Kidney tubule cell (primary cell): ENCODE measurements at places on chromosomes 11 and 22.

GRCh38 chr11:116166573-116167465 lies 606.0 kb downstream of the BUD13 start:
- peak; percentile 23 for DNase-seq

DNA sequence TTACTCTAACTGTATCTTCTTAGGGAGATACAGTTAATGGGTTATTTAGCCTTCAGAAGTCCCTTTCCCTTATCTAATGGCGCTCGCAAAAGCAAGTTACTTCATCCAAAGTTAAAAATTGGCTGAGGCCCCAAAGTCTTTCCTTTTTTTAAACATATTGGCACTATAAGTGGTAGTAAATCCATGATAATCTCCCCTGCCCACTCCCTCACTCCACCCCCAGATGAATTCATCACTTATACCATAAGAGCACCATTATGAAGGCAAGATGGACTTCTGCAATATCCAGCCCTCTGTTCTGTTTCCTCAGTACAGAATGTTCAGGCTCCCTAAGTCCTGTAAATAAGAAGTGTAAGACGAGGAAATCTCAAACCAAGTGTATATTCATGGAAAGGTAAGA lies 37.7 kb downstream of the CHKA start:
- no peak for DNase-seq

DNA sequence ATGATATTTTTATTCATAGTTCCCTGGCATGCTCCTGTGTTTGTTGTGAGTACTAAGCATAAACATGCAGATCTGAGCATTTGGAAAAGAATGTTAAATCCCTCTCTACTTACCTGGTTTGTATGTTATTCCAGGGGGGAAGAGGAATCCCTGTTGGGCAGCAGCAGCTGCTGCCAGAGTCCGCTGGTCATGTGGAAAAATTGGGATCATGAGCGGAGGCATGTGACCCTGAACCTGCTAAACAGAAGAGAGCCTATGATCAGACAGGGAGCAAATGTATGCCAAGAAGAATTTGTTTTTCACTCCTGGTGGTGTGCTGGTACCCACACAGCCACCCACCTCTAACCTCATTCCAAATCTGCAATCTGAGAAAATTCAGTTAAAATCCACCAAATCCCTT lies 244.7 kb downstream of the SOX6 start:
- peak; percentile 39 for DNase-seq

GRCh38 chr11:2795491-2795991 lies 90.0 kb downstream of the CDKN1C start:
- no peak for DNase-seq

- no peak for DNase-seq
These were observed 90.4 kb upstream of the SLC25A18 start for GRCh38 chr22:17472932-17473331.

GRCh38 chr11:102317768-102318103 lies 452 bp downstream of the BIRC3 start:
- DNase-seq: peak; percentile 52
